ENCODE measurements at places on chromosomes 11 and 22.

- DNase-seq = no peak
Measured at GRCh38 chr11:128596250-128596649, 8.9 kb upstream of the ETS1 start.

DNA sequence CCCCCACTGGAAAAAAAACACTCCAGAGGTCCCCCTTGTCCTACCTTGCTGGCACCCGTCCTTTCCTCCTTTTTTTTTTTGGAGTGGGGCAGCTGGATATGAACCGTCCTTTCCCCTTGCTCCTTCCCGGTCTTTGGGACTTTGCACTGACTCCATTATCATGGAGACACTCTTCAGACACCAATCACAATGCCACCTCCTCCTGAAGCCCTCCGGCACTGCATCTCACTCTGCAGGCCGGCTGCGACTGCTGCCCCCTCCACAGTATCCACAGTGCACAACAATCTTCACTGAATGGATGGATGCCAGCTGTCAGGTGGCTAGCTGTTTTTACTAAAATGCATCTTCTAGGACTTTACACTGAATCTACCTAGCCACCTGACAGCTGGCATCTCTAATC, 12.7 kb upstream of the RGL4 start:
- no peak for DNase-seq

DNA sequence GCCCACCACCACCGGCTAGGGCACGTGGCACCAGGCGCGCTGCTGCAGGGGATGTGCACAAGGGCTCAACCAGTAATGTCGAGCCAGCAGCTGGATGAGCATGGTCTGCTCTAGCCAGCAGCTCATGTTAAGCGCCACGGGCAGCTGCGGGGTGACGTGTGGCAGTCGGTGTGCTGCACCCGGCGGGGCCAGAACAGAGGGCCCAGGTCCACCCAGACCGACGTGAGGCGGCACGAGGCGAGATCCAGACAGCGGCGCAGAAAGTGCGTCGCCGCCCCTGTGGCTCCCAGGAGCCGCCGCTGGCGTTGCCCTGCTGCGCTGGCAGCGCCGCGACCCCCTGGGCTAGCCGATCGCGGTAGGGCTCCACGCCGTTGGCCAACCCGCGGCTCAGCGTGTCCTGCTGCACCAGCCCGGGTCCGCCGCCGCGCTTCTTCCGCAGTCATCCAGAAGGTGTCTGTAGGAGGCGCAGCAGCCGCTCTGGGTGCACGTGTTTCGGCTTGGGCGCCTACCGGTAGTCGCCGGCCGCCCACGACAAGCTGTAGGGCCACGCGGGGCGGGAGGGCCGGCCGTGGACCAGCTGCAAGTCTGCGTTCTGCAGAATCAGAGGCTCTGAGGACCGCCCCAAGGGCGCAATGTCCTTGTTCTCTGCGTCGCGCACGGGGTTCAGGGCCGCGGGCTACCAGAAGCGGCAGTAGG, 4.6 kb upstream of the GALR3 start:
- peak; percentile 57 for DNase-seq

- no peak for DNase-seq
Measured at GRCh38 chr11:134414766-134415765, 3.0 kb upstream of the B3GAT1 start.

DNA sequence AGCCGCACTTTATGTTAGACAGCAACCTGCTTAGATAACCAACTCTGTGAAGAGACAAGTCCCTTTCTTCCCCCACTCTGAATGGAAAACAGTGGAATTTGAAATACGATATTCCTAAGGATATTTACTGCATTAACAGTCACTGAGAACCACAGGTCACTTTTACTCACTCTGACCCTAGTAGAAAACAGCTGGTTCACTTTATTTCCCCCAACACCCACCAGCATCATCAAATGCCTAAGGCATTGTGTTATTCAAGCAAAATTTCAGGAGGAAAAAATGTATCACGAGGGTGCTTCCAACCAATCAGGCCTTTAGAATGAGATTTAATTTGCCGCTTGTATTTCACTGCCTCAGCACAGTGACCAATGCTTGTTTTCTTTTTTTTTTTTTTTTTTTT, 1134.1 kb upstream of the CCDC90B start:
- DNase-seq = no peak

DNA sequence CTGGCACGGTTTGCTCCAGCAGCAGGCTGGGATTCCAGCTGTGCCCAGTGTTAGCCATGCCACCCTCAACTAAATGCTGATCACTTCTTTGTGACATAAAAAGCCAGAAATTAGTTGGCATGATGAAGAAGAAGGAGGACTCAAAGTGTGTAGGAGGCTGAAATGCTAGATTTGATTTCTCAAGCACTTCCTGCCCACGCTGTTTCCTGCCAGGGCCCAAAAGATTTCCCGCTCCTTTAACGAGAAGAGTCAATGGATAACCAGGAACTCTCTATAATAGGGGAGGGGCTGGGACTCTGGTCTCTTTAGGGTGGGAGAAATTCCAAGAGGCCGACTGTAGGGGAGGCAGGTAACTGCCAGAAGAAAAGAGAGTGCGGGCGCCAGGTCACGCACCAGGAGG, 26.4 kb downstream of the APOL3 start:
- DNase-seq = no peak

DNA sequence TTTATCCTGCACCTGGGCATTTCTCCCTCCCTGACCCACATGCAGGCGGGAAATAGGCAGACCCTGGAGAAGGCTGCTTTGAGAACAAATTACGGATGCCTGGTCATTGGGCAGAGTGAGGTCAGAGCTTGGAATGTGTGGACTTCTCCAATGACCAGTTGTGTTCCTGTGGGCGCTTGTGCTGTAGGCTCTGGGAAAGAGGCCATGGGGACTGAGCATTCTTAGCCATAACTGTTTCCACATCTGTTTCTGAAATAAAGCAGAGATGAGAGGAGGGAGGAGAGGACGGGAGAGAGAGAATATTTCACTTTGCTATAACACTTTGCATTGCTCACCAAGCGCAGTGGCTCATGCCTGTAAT, 11.2 kb upstream of the TMEM184B start:
- no peak for DNase-seq

DNA sequence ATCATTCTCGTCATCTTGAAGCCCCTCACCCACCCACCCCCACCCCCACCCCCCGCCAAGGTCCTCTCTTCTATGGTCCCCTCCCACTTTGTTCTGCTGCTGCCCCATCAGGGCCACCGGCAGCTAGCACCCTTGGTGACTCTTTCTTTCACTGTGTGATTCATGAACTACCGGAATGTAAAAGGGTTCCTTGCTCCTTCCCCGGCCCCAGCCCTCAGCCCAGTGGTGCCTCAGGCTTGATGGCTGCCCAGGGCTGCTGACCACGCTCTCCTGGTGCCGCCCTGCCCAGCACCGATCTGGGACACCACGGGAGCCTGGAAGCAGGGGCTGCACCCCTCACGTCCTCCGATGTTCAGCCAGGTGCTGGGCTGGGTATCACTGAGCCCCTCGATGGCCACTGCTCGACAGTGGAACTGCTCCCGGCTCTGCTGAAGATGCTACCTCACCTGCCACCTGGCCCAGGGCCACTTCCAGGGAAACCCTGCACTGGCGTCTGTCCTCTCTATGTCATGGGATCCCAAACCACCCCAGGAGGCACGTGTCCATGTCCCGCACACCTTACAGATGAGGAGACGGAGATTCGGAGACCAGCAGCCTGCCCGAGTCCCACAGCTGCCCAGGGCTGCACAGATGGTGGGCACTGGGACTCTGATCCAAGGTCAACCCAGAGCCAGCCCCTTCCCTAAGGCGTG, 39.7 kb downstream of the IGLL5 start:
- DNase-seq = no peak

GRCh38 chr11:71064183-71064582, 188.2 kb downstream of the SHANK2 start:
- no peak for DNase-seq

GRCh38 chr22:46574993-46575910, 37.8 kb upstream of the CELSR1 start:
- no peak for DNase-seq

DNA sequence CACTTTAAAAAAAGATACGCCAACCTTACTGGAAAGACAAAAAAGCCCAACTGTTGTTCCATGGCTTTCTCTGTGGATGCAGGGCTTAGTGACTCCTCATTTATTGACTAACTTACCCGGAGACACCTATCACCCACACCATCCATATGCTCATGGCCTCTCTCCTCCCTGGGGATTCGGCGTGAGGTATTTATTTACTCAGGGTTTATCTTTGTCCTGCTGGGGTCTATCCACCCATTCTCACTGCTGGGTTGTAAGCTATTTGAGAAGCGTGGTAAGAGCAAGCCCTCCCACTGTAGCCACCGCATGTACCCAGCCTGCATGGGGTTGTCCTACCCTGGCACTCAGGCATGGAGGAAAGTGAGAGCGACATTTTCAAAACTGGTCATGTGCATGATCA, 93.6 kb downstream of the NELL1 start:
- DNase-seq = no peak

- no peak for DNase-seq
Measured at GRCh38 chr22:49768951-49769690, 58.6 kb downstream of the BRD1 start.

- no peak for DNase-seq
Measured at GRCh38 chr11:45904309-45904915, 2.7 kb downstream of the FREY1 start.

DNA sequence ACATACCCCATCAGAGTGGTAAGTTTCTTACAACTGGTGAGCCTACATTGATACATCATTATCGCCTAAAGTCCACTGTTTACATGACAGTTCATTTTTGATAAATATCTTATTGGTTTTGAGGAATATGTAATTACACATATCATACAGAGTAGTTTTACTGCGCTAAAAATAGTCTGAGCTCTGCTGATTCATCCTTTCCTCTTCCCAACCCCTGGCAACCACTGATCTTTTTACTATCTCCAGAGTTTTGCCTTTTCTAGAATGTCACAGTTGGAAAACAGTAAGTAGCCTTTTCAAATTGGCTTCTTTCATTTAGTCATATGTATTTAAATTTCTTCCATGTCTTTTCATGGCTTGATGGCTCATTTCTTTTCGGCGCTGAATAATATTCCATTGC, 112.8 kb downstream of the LARGE1 start:
- DNase-seq = no peak

DNA sequence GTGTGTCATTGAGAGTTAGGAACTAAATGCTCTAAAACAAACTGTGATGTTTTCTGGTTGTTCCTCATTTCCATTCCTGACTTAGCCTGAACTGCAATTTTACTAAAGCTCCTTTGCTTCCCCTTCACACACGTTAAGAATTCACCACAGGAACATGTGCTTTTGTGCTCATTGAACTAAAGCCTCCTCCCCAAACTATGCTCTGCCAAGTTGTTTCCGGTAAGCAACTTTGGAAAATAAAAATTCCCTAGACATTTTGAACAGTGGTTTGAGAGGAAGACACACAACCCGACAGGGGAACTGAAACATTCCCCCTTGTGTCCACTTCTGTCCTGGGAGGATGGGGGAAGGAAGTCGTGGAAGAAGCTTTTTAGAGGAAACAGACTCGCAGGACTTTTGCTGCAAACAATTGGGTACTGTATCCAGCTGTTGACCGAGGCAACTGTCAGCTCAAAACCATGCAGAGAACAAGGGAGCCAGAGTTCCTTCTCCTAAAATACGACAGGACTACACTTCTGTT, 66.9 kb downstream of the GAB2 start:
- no peak for DNase-seq

GRCh38 chr11:46808799-46809431, 37.2 kb downstream of the CKAP5 start:
- DNase-seq = peak; percentile 4

- DNase-seq = no peak
Measured at GRCh38 chr11:96257036-96257435, 86.0 kb downstream of the MAML2 start.

GRCh38 chr11:116611998-116612620, 160.7 kb downstream of the BUD13 start:
- no peak for DNase-seq

DNA sequence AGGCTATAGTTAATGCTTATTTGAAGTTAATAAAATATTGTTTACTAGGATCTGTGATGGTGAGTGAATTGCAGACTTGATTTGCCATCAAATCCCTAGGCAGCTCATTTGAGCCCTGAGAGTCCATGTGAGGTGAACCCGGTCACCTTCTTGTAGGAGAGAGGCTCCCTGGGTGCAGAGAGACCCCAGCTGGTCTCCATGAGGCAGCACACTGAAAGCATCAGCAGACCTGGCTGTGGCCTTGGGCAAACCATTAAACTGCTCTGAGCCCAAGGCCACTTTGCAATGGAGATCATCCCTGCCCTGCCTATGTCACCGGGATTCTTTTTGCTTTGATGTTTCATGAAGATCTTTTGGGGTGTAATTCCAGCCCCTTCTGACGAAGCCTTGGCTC, 125.2 kb downstream of the MICAL2 start:
- DNase-seq = no peak

- DNase-seq = no peak
Measured at GRCh38 chr11:117072517-117073461, 25.4 kb downstream of the SIK3 start.

GRCh38 chr22:17388235-17388634, 19.0 kb downstream of the CECR2 start:
- no peak for DNase-seq

GRCh38 chr11:117478126-117478860, 150.6 kb downstream of the CEP164 start:
- DNase-seq = no peak

- DNase-seq = no peak
Measured at GRCh38 chr11:112655371-112655770, 305.8 kb upstream of the NCAM1 start.

- DNase-seq = no peak
Measured at GRCh38 chr22:43796567-43796966, 15.5 kb downstream of the EFCAB6 start.

- no peak for DNase-seq
Measured at GRCh38 chr22:26610072-26610958, 7.5 kb downstream of the CRYBB1 start.

DNA sequence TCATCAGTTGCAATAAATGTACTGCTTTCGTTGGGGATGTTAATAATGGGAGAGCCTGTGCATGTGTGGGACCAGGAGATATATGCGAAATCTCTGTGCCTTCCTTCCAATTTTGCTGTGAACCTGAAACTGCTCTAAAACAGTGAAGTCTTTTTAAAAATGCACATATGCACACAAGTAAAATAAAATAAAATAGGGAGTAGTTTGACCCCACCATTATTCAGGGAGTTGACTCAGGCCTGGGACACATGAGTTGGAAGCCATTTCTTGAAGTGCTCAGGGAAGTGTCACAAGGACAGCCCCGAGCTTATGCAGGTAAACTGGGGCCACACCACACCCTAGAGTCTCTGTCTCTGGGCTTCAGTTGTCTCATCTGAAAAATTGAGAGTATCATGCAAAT, 183.1 kb upstream of the POU2AF2 start:
- DNase-seq = no peak

GRCh38 chr11:119369132-119369925, 12.2 kb downstream of the USP2 start:
- no peak for DNase-seq

All from central memory CD4-positive, alpha-beta T cell (primary cell).